ENCODE measurements at places on chromosomes 7 and 10. TPM values are rescaled to one million over a fixed set of nuclear protein-coding genes. Genes with fewer than 3 reads are reported as not detected.

DNA sequence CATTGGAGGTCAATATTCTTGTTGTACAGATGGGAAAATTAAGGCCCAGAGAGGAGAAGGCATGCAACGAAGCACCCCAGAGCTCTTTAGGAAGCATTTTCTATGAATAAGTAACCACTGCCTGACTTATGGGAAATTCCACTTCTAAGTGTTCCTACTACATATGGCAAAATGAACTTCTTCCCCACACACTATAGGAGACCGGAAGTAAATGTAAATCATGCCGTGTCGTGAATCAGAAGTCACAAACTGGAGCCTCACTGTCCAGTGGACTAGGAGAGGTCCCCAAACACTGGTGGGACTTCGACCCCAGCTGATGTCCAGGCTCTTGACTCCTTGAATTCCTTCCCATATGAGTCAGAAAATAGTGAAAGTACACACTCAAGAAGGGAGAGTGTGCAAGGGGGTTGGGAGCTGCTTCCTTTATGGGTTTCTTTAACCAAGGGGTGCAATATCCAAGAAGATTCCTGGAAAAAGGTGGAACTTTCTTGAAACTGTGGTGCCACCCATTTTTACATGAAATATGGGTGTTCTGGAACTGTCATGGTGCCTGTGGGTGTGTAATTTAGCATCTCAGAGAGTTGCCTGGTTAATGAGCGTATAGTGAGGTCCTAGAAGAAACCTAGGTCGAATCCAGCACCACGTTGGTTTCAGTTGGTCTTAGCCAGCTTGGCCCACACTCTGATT, 6.7 kb downstream of the RASSF4 start:
- no peak for DNase-seq

DNA sequence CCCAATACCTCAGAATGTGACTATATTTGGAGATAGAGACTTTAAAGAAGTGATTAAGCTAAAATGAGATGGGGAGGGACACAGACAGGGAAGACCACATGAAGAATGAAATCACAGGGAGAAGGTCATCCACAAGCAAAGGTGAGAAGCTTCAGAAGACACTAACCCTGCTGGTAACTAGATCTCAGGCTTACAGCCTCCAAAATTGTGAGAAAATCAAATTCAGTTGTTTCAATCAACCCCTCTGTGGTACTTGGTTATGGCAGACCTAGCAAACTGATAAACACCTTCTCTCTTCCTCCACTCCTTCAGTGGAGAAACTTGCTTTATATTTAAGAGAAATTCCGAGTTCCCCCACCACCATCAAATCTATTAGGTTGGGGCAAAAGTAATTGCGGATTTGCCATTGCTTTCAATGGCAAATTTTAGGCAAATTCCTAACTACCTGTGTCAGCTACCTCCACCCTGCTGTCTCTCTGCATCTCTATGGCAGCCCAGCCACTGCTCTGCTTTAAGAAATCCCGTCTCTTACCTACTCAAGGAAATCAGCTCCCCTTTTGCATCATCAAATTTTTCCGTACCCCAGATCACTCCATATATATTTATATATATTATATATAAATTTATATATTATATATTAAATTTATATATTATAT, 38.2 kb downstream of the SEMA3E start:
- DNase-seq: no peak

GRCh38 chr10:30581779-30582380, 47.7 kb downstream of the LYZL2 start:
- DNase-seq: no peak

DNA sequence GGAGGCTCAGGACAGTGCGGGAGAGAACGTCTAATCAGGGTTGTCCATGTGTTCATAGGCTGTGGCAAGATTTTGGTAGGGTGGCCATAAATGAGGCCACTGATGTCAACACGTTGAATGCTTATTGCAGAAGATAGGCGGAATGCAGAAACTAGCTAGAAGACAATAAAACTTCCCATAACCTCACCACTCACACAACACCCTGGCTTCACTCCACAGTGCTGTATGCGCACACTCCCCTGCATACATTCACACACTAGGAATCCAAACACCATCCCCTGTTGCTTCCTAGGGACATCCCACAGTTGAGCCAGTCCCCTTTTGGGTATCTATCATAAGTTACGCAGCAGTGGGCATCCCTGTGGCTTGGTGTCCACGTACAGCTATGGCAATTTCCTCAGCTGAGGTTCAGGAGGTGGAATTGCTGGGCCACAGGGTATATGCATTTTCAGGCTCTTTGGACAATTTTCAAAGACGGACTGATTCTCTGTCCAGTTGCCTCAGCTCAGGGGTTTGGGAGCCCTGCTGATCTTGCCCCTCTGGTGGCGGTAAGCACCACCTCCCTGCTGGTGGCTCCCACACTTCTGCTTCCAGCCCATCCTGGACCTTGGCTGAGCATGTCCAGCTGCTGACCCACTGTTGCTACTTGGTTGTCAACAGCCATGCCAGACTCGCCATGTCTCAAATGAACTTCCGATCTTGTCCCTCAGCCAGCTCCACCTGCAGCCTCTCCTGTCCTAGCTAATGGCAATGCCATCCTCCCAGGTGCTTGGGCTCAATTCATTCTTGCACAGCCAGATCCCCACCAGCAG, 36.4 kb downstream of the CDH23 start:
- DNase-seq: peak; percentile 48

GRCh38 chr7:153887749-153888569, 164.2 kb upstream of the DPP6 start:
- DNase-seq: no peak

DNA sequence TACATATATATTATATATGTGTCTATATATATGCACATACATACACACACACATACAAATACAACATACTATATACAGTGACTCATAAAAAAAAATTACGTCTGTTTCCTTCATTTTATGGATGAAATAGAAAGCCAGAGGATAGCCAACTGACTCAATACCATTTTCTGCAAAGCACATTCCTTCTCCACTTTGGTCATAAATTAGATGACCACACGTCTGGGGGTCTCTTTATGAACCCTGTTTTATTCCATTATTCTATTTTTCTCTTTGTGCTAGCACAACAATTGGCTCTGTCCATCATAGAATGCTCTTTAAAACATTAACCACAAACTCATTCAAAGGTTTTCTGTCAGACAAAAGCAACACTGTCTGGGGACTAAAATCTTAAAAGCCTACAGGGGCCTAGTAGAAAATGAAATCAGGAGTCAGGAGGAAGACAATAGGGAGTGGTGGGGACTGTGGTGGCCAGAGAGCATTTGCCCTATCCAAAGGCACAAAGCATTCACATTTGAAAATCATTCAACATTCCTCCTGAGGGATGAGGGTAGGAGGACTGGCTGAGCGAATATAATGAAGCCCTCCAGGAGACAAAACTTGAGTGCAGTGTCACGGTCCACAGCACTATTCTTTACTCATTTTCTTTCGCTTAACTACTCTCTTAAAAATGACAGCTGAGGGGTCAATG, 4.3 kb downstream of the CUBN start:
- DNase-seq: no peak

GRCh38 chr10:69372126-69372980, 44.4 kb downstream of the TACR2 start:
- DNase-seq: no peak

DNA sequence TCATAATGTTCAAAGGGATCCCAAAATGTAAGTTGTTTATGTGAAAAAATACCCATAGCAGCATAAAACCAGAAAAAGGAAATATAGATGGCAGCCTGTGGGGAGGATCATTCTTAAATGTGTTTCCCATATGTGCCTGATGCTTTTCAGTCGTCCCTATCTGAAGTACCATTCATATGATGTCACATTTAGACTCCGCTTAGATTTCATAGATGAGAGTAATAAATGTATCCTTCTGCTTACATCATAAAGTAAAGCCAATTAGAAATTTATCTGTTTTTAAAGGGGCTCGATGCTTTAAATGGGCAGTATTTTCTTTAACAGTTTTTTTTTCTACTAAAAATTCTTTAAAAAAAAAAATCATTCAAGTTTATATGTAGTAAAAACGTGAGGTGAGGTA, 136.1 kb downstream of the KAT6B start:
- no peak for DNase-seq

DNA sequence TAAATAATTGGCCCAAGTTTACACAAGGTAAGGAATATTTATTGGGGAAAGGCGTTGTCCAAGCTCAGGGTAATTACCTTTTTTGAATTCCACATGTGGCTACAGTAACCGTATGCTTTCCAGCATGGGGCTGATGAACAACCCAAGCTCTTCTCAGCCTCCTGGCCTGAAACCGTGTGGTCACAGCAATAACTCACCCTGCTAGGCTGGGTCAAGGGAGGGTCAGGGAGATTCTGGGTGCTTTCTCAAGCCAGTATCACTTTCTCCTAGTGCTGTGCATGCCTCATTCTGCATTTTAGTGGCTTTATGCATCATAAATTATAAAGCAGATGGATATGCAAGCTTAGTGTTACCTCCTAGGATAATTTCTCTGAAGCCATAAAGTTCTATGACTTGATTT, 273.9 kb downstream of the PAXIP1 start:
- no peak for DNase-seq

- DNase-seq: no peak
Observed at GRCh38 chr7:108503112-108504026, 22.6 kb downstream of the PNPLA8 start.

GRCh38 chr7:30678805-30679204, 3.5 kb downstream of the CRHR2 start:
- no peak for DNase-seq

- DNase-seq: peak; percentile 45
Observed at GRCh38 chr10:20094226-20094976, 278.2 kb downstream of the PLXDC2 start.

- DNase-seq: peak; percentile 46
Observed at GRCh38 chr10:89837165-89838043, 136.0 kb downstream of the KIF20B start.

GRCh38 chr10:59374916-59375315, 12.6 kb upstream of the FAM13C start:
- no peak for DNase-seq

- DNase-seq: no peak
Observed at GRCh38 chr7:29122081-29122480, 24.3 kb downstream of the CPVL start.

DNA sequence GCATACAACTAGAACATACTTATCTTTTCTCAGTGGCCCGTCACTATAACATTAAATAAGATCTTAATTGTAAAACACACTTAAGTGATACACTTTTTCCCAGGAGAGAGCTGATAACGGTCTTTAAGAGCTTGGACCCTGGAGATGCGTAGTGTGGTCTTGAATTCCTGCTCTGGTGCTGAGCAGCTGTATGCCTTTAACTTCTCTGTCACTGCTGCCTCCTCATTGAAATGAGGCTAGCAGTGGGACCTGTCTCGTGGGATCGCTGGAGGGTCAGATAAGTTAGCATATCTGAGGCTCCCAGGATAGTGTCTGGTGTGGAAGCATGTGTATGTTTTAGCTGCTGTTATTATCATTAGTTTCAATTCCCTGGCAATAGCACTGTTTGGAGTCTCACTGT, 194.9 kb downstream of the SDK1 start:
- DNase-seq: no peak

- DNase-seq: no peak
Observed at GRCh38 chr10:34677591-34677990, 137.5 kb downstream of the PARD3 start.

GRCh38 chr7:149090397-149091195, at the start of gene ZNF786:
Gene ZNF786, minus strand, starts transcription at chr7:149090718. Its CDS starts 78 bp downstream, at chr7:149090640.
- peak; percentile 93 for DNase-seq

- no peak for DNase-seq
Observed at GRCh38 chr10:87733081-87733480, 73.4 kb downstream of the PAPSS2 start.

DNA sequence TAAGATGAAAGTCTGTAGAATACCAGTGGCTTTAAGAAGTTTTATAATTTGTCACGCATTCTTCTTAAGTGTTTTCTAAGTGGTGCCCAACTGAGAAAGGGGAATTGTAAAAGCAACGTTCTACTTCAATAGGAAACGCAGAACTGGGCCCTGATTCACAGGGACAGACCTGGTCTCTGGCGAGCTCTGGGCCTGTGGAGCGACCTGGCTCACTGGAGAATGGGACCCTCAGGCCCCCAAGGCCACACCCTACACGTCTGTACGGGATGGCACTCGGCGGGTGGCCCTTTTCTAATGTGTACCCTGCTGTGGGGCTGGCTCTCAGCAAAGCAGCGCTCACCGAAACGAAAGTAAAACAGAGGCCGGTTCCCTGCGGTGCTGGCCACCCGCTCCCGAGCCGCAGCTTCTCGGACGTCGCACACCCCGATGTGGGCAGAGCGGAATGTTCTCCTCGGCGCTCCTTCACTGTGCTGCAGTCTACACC, 205.0 kb downstream of the DIP2C start:
- no peak for DNase-seq

DNA sequence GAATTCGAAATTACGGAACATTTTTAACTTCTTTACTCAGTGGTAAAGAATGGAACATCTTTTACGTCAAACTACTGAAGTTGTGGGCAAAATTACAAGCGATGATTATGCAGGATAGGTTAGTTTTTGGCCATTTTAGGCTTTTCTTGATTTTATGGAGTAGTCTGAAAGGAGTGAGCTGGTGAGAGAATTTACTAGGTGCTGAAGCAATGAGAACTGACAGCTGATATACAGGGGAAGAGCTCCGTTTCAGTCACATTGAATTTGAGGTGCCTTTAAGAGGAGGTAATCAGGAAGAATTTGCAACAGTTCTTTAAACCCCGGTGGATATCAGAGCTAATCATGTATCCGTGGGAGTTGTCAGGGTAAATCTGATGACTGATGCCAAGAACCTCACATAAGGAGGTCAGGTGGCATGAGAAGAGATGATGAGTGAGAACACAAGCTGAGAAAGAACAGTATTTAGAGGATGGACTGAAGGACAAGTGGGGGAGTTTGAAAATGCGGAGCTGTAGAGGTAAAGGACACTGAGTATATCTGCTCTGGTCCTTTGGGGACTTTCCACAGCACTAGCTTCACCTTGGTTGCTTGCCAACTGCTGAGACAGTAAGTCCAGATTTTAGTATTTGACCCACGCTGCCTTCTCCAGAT, 104.3 kb downstream of the AHR start:
- no peak for DNase-seq

GRCh38 chr10:61189912-61190311, 245.9 kb upstream of the RHOBTB1 start:
- DNase-seq: no peak

DNA sequence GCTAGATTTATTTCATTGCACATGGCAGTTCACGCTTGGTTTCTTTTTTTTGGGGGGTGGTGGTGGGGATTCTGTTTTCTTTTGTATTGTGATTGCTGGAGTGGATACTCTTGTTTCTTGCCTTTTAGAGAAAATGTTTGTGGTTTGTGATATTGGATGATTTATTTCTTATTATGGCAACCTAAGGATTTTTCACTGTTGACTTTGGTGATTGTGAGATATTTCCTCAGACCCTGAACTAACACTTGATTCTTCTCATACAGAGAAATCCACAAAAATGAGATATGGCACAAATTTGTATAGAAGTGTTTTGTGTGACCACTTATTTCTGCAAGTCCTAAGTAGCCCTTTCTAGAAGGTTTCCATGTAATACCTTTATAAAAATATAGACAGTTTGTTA, 871.1 kb downstream of the LRMDA start:
- DNase-seq: no peak

The HMX3 gene
- polyA plus RNA-seq: not detected

The PRKCQ gene
- polyA plus RNA-seq: not detected

The ERVW-1 gene
- polyA plus RNA-seq: not detected

The NKX1-2 gene
- polyA plus RNA-seq: not detected

The FOXI2 gene
- polyA plus RNA-seq: 0.24 TPM

The WEE2 gene
- polyA plus RNA-seq: 0.23 TPM

The MMD2 gene
- 0.16 TPM for polyA plus RNA-seq

The TEX36 gene
- not detected for polyA plus RNA-seq
